ENCODE measurements at places on chromosomes 13 and 19.

DNA sequence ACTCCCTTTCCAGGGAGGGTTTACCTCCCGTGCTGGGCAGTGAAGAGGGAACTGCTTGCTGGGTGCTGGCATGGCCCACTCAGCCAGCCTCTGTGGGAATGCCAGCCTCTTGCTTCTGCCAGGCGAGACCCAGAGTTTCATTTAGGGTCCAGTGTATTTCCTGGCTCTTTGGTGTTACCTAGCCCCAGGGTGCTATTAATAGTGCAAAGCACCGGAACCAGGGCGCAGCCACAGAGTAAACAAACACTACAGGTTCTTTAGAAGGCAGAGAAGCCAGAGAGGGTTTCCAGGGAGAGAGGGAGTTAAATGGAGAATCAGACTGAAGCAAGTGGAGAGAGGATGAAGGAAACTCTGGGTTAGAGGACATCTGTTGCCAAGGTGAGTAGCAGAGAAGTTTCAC is 74.9 kb upstream of the SPATA13 start:
- DNase-seq, result no peak

GRCh38 chr13:110565296-110565695 is 3.8 kb upstream of the RAB20 start:
- no peak for DNase-seq

GRCh38 chr13:65530688-65531087 is 1699.4 kb downstream of the PCDH9 start:
- no peak for DNase-seq

GRCh38 chr13:47564041-47564440 is 437.0 kb downstream of the SUCLA2 start:
- no peak for DNase-seq

DNA sequence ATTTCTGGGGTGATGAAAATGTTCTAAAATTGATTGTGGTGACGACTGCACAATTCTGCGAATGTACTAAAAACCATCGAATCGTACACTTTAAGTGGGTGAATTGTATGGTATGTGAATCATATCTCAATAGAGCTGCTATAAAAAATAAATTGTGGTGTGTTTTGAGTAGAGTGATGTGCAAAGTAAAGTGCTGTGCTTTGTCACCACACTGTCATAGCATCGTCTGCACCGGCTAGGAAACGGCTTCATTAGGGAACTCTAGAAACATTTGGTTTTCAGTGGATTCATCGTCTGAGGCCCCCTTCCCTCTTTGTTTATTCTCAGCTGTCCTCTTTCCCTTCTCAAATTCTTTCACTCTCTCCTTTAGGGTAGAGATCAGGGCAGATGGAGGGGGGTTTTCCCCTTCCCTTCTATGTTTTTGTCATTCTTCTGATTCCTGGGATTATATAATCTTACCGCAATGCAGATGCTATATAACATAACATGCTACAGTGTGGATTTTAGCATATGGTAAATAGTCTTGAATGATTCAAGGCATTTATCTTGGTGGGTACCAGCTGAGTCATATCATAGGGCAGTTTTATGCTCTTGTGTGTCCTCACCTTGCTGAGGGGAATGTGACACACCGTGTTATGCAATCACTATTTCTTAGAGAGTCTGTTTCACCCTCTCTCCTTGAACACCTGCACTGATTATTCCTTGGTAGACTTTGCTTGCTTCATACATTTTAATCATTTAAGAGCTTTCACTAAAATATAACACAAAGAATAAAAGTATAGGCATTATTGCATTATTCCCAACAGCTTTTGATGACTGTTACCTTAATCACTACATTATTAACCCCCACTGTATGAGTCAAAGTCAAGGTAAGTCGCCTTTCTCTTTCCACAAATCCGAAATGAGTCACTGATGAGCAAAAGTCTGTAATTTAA is 239.4 kb downstream of the DCLK1 start:
- no peak for DNase-seq

- DNase-seq, result no peak
These were observed 66.5 kb downstream of the MLLT1 start for GRCh38 chr19:6213266-6213595.

DNA sequence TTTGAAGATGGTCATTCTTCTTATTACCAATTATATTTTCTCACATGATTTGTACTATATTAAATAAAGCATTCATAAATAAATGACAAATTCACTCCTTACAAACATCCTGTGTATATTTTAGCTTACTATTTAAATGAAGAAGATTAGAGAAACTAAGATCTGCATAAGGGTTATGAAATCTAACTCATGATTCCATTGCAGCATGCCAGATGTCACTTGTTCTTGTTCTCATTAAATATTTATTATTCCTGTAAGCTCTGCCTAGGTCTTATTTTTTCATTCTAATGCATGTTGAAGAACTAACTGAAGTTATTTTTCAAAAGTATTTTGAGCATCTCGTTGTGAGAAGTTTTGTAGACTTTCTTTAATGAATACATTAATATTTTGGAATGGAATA is 18.3 kb downstream of the NUP58 start:
- DNase-seq, result peak; percentile 43

DNA sequence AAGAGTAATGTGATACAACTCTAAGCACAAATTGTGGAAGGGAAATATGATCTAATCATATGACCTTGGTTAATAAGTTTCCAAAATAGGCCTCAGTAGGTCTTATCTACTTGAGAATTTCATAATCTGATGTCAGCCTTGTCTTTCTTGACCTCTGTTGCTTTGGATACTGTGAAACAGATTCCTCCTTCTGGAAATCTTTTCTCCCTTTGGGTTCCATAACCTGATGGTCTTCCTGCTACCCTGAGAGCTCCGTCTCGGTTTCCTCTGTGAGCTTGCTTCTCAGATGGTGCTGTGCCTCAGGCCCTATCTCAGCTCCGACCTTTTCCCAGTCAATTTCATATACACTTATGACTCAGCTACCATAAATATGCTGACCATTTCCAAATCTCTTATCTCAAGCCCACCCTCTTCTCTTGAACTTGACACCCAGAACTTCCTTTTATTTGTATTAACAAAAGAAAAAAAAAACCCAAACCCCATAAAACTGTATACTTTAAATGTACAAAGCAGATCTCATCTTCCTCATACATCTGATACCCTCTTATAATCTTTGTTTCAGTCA is 6.4 kb upstream of the SLC46A3 start:
- DNase-seq, result no peak

DNA sequence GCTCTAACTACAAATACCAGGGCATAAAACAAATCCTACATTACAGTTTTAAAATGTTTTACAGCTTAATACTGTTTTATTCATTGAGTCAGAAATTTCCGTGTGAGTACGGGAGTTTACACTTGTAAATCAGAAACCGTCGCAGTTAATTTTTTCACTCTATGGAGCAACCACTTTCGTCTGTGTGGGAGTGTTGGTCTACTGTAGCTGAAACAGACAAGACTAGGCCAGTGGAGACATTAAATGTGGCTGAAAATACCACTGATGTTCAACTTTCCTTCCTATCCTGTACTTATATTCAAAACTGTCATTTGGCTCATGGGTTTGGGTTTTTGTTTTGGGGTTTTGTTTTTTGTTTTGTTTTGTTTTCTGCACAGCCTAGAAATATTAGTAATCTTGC is 268.7 kb downstream of the DCT start:
- no peak for DNase-seq

GRCh38 chr13:110387451-110388107 is 80.5 kb downstream of the COL4A2 start:
- DNase-seq, result no peak

GRCh38 chr13:24066405-24067295 is 93.9 kb upstream of the SPATA13 start:
- no peak for DNase-seq

DNA sequence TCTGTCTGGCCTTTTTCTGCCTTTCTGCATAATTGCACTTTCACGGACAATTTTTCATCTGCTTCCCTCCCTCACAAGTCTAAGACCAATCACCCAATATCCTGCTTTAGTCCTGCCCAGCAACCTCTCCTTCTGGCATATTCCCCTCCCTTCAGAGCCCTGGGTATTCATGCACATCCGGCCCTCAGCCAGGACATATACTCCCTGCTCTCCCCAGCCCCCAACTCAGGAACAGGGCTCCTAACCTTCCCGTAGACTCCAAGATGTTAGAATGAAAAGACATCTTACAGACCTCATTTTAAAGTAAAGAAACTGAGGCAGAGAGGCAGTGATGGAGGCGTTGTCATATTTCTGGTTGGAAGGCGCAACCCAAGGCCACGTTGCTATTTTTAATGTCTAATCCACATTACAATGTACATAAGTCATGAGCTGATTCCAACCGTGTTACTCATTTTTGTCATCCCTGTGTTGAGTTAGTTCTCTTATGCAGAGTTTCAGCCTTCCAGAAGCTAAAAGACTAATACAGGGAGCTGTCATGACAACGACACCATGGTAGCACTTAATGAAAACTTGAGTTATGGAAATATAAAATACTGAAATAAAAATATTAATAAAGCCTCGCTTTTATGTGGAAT is 209.2 kb downstream of the TSHZ3 start:
- DNase-seq, result peak; percentile 61

DNA sequence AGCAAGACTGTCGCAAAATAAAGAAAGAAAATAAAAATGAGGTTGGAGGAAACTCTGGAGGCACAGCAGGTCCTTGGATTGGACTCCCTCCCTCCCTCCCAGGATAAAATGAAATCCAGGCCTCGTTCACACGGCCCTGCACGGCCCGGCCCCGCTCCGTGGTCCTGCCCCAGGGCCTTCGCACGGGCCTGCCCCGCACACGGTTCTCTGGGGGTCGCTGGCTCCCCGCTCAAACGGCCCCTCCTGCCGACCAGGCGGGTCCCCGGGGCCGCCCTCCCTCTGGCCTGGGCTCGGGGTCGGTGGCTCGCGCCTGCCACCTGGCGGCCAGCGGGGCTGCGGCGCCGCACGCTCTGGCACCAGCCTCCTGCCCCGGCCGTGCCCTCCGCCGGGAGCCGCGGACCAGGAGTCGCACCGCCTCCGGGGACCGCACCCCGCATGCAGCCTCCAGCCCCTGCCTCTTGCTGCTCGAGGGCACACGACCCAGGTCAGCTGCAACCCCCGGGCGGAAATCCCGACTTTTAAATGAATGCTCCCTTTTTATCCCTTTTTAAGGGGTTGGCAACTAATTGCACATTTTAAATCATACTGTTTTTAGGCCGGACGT is 1.5 kb upstream of the WDR18 start:
- peak; percentile 36 for DNase-seq

GRCh38 chr13:74758188-74758587 is 624.0 kb upstream of the KLF12 start:
- DNase-seq, result no peak

- DNase-seq, result peak; percentile 64
These were observed 13.6 kb upstream of the EPSTI1 start for GRCh38 chr13:43005460-43006236.

DNA sequence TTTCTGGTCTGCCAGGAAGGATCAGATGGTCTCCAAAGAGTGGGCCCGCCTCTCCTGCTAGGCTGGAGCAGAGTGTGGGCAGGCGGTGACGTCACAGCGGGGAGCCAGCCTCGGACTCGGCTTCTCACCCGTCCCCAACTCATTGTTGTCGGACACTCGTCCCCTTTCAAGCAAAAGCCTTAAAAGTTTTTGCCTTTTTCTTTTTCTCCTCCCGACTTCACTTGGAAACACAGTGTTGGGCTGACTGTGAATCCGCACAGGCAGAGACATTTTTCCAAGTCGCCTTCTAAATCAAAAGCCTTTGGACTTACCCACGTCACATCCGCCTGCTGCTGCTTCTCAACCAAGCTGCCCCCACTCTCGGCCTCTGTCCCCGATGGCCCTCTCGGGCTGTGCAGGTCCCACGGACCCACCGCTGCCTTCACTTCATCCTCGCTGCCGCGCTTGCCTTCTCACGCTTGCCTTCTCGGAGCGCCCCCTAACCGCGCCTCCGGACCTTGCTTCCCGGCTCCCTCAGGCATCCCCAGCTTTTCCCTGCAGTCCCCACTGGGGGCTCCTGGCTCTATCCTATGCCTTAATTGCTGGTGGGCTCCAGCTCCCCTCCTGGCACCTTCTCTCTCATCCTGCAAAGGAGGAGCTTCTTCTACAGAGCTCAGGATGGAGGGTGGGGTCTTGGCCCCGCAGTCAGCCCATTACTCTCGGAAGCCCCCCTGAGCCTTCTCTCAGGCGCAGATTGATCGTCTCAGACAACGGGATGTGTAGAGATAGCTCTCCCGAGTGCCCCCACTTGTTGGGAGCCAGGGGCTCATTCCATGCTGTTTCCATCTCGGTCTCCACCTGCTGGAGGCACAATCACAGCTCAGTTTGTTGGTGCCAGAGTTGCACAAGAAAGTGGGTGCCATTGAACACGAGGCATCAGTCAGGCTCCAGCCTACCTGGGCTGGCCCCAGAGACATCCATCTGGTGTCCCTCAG is 3.9 kb upstream of the ZNF135 start:
- peak; percentile 28 for DNase-seq

- DNase-seq, result no peak
These were observed 261.1 kb downstream of the TBC1D4 start for GRCh38 chr13:75220861-75221260.

GRCh38 chr19:1411255-1412191 is 4.1 kb downstream of the DAZAP1 start:
- peak; percentile 66 for DNase-seq

DNA sequence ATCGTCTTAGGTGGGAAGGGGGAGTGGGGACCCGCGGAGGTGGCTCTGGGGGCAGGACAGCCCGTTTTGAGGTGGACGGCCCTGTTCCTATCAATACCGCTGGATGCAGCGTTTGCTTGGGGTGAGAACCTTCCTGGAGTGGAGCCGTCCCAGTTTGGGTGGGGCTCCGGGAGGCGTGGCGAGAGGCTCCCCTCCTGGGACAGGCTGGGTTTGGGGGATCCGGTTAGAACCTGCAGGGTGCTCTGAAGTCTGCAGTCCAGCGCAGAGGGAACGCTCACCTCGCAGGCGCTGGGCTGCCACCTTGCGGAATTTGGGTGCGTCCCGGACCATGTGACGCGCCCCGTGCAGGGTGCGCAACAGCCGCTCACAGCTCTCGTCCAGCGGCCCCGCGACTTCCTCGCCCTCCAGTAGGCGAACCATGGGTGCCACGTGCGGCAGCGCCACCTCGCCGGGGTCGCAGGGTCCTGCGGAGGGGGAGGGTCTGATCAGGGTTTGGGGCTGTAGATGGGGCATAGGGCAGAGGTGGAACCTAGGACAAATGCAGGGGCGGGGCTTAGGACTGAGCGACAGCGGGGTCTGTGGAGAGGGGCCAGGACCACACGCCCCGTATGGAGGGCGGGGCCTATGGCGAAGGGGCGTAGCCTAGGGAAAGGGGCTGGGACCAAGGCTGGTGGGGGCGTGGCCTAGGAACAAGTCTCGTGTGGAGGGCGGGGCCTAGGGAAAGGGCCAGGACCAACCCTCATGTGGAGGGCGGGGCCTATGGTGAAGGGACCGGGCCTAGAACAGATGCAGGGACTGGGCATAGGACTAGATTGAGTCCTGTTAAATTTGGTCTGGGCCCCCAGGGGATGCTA is 13.8 kb downstream of the SH2D3A start:
- peak; percentile 58 for DNase-seq

- peak; percentile 87 for DNase-seq
These were observed 3.9 kb upstream of the TTC9B start for GRCh38 chr19:40221858-40222619.

DNA sequence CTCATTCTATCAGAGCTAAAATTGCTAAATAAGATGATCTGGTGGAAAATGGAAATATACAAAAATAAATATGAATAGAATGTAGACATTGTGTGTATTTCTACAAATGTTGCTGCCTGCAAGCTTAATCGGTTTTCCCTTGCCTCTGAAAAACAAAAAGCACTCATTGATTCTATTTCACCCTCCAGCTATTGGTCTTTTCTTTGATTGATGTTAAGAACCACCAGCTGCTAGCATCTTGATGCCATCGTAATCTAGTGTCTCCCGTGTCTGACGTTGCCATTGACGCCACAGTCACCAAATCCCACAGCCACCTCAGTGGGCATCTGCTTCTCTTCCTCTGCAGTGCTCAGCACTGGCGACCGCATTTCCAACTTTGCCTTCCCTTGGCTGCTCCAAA is 461.8 kb downstream of the MYO16 start:
- DNase-seq, result no peak

All from fibroblast of gingiva (primary cell).